A549 treated with ZK216348 at 1 μM for 4 hours (cell line): ENCODE measurements at places on chromosomes 16 and 17. TPM values are rescaled to one million over a fixed set of nuclear protein-coding genes. Genes with fewer than 3 reads are reported as not detected.

The TEKT3 gene
- total RNA-seq = 0.25 TPM in 1 of 5 replicates, not detected in the others

The SPATA32 gene
- total RNA-seq = 0.11 to 0.41 TPM (median 0.19 TPM) in 5 replicates

The SMIM5 gene
- total RNA-seq = 0.64 to 1.4 TPM (median 1.1 TPM) in 5 replicates

The C17orf113 gene
- 0.40 to 1.2 TPM (median 0.76 TPM) in 5 replicates for total RNA-seq

The TM4SF5 gene
- 0.44 to 1.2 TPM (median 0.78 TPM) in 5 replicates for total RNA-seq
